ENCODE measurements at places on chromosomes 16 and 17. TPM values are rescaled to one million over a fixed set of nuclear protein-coding genes. Genes with fewer than 3 reads are reported as not detected.

- no peak for DNase-seq
Measured at GRCh38 chr17:59028328-59028727, 78.4 kb downstream of the TRIM37 start.

CUEDC1 gene
- 20.1 TPM for total RNA-seq

DNA sequence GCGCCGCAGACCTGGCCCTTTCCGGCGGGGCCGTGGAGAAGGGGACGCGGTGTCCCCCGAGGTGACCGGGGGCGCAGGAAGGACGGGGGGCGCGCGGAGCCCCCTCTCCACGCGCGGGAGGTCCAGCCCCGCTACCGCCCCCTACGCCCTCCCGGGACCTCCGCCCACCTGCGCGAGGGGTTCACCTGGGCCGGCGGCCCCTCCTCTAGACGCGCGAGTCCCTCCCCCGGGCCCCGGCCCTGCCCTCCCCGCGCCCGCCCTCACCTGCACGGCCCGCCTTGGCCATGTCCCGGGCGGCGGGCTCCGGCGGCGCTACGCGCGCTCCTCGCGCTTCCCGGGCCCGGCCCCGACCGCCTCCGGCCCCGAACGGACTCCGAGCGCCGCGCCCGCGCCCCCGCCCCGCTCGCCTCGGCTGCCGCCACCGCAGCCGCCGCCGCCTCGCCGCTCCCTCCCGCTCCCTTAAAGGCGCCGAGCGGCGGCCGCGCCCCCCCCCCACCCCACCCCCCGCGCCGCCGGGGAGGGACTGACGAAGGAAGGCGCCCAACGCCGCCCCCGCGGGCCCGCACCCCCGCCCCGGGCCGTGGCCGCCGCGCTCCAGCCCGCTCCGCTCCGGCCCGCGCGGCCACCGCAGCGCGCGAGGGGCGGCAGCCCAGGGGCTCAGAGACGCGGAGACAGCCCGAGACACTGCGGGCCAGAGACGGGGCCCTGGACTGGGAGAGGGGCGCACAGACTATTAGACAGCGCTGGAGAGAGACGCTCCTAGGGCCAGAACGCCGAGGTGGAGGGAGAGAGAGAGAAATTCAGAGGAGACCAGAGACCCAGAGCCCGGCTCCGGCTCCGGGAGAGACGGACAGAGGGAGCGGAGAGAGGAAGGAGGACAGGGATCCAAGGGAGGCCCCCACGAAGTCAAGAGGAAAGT lies at the start of gene PITPNM3:
TSS of gene PITPNM3 (minus strand) at position 435 of the 919 bp plus-strand sequence. CDS start at position 286, 149 bp downstream.
- no peak for DNase-seq

EVI2A gene
- not detected for total RNA-seq

GRCh38 chr16:80614908-80615671 lies 74.3 kb downstream of the DYNLRB2 start:
- peak; percentile 39 for DNase-seq
